ENCODE measurements at places on chromosomes 11 and 22. TPM values are rescaled to one million over a fixed set of nuclear protein-coding genes. Genes with fewer than 3 reads are reported as not detected.

Gene TIGD3
- total RNA-seq = not detected

Gene OR8G1
- not detected for total RNA-seq

Gene PANX2
- total RNA-seq = 0.65 TPM

Gene MAJIN
- total RNA-seq = not detected

Gene GNG3
- total RNA-seq = 0.32 TPM

Gene OR2D2
- 0.32 TPM for total RNA-seq

Gene FIBIN
- total RNA-seq = 0.32 TPM

Gene FTH1
- 339 TPM for total RNA-seq

Gene ACER3
- 26.1 TPM for total RNA-seq

Gene HOATZ
- total RNA-seq = not detected

Gene SERPING1
- 0.46 TPM for total RNA-seq

Gene TMEM45B
- 0.46 TPM for total RNA-seq

Gene CATSPER1
- 0.61 TPM for total RNA-seq
